ENCODE measurements at places on chromosomes 3 and 15.

- H3K4me3 ChIP-seq, result no peak overlapping the region
- DNase-seq, result no peak
- H3K27ac ChIP-seq, result no peak overlapping the region
- H3K27me3 ChIP-seq, result no peaks in the 10 kb centered on the region
- H3K4me1 ChIP-seq, result no peaks in the 10 kb centered on the region
Observed at GRCh38 chr3:171566803-171567422, 106.7 kb upstream of the TNIK start.

DNA sequence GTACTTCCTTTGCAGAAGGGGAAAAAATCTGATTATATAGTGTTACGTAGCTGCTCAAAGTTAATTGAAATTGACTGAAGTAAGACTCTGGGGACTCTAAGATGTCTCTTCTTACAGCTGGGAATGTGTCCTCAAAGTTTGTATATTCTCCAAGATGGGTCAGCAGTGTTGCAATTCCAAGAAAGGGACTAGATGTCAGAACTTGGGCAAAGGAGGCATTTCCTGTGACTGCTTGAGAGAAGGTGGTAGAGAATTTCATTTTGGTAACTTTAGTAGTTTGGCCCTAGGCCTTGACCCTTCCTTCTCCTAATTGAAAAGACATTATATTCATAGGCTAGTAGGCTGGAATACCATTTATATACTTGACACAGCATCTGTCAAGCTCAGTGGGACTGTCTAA is 33.9 kb downstream of the PTPRG start:
- H3K36me3 ChIP-seq, result no peaks in the 10 kb centered on the region
- H3K4me1 ChIP-seq, result no peaks in the 10 kb centered on the region
- no peak for DNase-seq
- H3K27me3 ChIP-seq, result no peaks in the 10 kb centered on the region
- no peak overlapping the region for H3K27ac ChIP-seq
- H3K4me3 ChIP-seq, result no peak overlapping the region

GRCh38 chr3:128112357-128112968 is 11.1 kb downstream of the RUVBL1 start:
- H3K36me3 ChIP-seq, result no peaks in the 10 kb centered on the region
- no peaks in the 10 kb centered on the region for H3K27me3 ChIP-seq
- no peak overlapping the region for H3K4me3 ChIP-seq

- no peak for DNase-seq
- H3K27me3 ChIP-seq, result no peaks in the 10 kb centered on the region
- H3K4me1 ChIP-seq, result peaks cover 16% of the 10 kb centered on the region
- H3K4me3 ChIP-seq, result no peak overlapping the region
Observed at GRCh38 chr3:73499787-73500186, 125.0 kb downstream of the PDZRN3 start.

- no peaks in the 10 kb centered on the region for H3K36me3 ChIP-seq
- no peak overlapping the region for H3K27ac ChIP-seq
- no peaks in the 10 kb centered on the region for H3K4me1 ChIP-seq
- H3K27me3 ChIP-seq, result no peaks in the 10 kb centered on the region
- no peak overlapping the region for H3K4me3 ChIP-seq
- no peak for DNase-seq
Observed at GRCh38 chr3:8451696-8452095, 49.9 kb upstream of the LMCD1 start.

DNA sequence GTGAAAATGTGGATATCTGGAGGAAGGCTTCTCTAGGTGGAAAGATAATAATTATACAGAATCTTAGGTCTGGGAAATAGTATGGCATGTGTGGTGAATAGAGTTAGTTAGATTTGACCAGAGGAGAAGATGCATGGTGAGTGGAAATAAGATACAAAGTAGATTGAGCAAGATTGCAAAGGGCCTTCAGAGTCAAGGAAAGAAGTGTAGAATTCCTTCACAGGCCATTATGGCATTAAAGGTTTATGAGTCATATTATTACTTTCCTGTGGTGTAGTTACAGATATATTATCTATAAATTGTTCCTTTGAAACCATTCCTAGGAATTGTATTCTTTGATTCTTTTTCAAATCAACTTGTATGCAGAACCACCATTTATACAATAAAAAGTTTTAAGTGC is 660.3 kb downstream of the SI start:
- no peaks in the 10 kb centered on the region for H3K36me3 ChIP-seq
- H3K4me1 ChIP-seq, result peaks cover 3% of the 10 kb centered on the region
- no peak overlapping the region for H3K4me3 ChIP-seq

GRCh38 chr3:185313693-185314246 is 49.2 kb upstream of the MAP3K13 start:
- H3K4me1 ChIP-seq, result peaks cover 8% of the 10 kb centered on the region
- H3K36me3 ChIP-seq, result no peaks in the 10 kb centered on the region
- H3K4me3 ChIP-seq, result no peak overlapping the region
- H3K27me3 ChIP-seq, result no peaks in the 10 kb centered on the region
- DNase-seq, result no peak
- H3K27ac ChIP-seq, result no peak overlapping the region

DNA sequence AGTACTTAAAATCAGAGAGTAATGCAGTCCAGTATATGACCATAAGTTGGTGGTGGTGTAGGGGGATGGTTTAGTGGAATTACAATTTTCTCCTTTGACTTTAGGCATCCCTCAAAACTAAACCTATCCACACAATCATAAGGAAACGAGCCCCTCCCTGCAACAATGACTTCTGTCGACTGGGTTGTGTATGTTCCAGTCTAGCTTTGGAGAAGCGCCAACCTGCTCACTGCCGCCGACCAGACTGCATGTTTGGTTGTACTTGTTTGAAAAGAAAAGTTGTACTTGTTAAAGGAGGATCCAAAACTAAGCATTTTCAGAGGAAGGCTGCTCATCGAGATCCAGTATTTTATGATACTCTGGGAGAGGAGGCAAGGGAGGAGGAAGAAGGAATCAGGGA is 52.8 kb downstream of the MGA start:
- peak overlapping the region; percentile 5 for H3K27ac ChIP-seq
- H3K27me3 ChIP-seq, result no peaks in the 10 kb centered on the region
- peak; percentile 24 for DNase-seq
- H3K36me3 ChIP-seq, result no peaks in the 10 kb centered on the region
- peaks cover 6% of the 10 kb centered on the region for H3K4me1 ChIP-seq

- H3K27me3 ChIP-seq, result no peaks in the 10 kb centered on the region
- H3K36me3 ChIP-seq, result no peaks in the 10 kb centered on the region
- DNase-seq, result no peak
- H3K4me3 ChIP-seq, result no peak overlapping the region
- H3K27ac ChIP-seq, result no peak overlapping the region
Observed at GRCh38 chr3:57283334-57283733, 9.2 kb downstream of the ASB14 start.

DNA sequence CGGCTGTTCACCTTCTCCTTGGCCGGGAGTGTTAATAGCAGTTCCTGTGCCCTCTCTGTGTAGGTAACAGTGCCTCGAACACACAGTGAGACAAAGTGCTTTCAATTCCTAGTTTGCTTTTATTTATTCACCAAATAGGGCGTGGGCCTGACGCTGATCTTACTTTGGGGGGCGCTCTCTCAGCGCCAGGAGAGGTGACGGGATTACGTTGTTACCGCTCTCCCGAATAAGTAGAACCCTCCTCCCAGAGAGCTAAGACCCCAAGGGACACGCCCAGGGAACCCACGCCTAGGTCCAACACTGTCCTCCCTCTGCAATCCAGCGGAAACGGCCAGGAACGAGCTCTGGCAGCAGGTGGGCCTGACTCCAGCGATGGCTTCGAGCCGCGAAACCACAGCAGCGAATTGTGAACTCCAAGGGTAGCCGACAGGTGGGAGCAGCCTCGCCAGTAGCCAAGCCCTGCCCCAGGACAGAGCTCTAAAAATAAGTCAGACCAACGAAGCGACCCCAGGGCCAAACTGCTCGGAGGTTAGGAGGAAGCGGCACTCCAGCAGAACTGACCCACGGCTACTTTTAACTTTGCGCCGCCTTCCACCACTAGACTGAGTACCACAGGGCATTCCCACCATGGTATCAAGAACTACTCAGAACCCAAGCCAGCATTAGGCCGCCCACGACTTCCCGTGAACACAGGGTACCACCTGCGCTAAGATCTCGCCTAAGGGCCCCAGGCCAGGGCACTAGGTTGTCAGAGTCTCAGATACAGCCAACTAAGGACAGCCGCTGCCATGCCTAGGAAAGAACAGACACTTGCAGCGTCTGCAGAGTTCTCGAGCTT is 1.6 kb upstream of the SIN3A start:
- DNase-seq, result peak; percentile 54
- no peaks in the 10 kb centered on the region for H3K36me3 ChIP-seq

DNA sequence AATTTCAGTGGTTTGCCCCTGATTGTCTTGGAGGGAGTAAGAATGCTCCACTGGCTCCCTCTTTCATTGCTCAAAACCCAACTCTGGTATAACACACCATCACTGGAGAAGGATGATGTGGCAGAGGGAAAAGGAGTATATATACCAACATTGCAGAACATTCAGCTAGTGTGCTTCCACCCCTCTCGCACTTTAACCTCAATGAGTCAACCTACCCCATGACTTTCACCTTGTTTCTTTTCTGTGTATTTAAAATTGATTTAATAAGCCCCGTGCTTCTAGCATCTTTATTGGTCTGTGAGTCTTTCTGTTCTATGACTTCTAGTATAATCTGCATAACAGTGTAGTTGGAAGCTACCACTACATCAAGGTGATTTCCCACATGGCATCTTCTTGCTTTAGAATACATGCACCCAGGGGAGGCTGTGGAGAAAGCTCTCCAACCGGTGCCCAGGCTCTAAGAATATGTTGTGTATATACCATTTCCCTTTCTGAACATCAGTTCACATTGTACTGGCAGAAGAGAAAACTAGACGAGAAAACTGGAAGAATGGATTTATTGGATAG is 595.1 kb upstream of the TGFBR2 start:
- no peak for DNase-seq
- H3K27ac ChIP-seq, result no peak overlapping the region
- H3K27me3 ChIP-seq, result no peaks in the 10 kb centered on the region
- no peak overlapping the region for H3K4me3 ChIP-seq
- no peaks in the 10 kb centered on the region for H3K36me3 ChIP-seq

DNA sequence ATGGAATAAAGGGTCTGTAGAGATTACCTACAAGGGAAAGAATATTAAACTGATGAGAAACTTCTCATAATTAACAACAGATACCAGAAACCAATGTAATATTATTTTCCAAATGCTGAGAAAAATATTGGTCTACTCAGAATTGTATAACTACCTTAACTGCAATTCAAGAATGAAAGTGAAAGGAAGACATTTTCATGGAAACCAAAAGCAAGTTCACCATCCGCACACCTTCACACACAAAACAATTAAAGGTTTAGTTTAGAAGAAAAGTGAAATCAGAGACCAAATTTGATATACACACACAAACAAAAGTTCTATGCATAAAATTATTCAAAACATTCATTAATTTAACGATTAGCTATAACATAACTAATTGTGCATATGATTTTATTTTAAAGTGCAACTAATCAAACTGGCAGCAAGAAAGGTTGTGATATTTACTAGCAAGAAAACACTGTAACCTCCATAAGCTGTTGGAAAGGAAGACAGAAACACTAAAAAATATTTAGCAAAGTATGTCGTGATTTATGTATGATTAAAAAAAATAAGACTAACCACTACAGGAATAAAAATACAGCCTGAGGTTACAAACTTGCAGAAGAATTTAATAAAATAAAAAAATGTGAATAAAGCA is 395.5 kb downstream of the FGF12 start:
- no peaks in the 10 kb centered on the region for H3K36me3 ChIP-seq
- H3K4me3 ChIP-seq, result no peak overlapping the region
- no peaks in the 10 kb centered on the region for H3K4me1 ChIP-seq
- DNase-seq, result no peak
- no peaks in the 10 kb centered on the region for H3K27me3 ChIP-seq

DNA sequence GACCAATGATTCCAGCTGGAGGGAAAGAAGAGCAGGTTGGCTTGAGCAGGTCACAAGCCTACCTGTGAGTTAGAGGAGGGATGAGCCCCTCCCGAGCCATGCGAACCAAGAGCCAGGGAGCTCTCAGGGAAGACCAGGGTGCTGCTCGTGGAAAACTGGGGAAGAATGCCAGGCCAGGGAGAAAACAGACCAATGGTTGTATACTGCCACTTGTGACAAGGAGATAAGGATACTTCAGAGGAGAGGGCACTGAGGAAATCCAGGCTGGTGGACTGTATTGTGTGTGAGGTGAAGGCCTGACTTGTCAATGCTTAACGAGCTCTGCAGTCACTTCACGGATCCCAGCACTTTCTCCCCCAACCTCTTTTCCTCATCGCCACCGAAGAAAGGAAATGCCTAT is 177.7 kb downstream of the SSR3 start:
- H3K27ac ChIP-seq, result no peak overlapping the region
- H3K27me3 ChIP-seq, result no peaks in the 10 kb centered on the region
- H3K4me1 ChIP-seq, result no peaks in the 10 kb centered on the region
- DNase-seq, result no peak
- no peak overlapping the region for H3K4me3 ChIP-seq

- no peak overlapping the region for H3K27ac ChIP-seq
- peak; percentile 38 for DNase-seq
- no peaks in the 10 kb centered on the region for H3K4me1 ChIP-seq
- H3K4me3 ChIP-seq, result no peak overlapping the region
Observed at GRCh38 chr15:43941555-43941954, 114.8 kb downstream of the WDR76 start.

DNA sequence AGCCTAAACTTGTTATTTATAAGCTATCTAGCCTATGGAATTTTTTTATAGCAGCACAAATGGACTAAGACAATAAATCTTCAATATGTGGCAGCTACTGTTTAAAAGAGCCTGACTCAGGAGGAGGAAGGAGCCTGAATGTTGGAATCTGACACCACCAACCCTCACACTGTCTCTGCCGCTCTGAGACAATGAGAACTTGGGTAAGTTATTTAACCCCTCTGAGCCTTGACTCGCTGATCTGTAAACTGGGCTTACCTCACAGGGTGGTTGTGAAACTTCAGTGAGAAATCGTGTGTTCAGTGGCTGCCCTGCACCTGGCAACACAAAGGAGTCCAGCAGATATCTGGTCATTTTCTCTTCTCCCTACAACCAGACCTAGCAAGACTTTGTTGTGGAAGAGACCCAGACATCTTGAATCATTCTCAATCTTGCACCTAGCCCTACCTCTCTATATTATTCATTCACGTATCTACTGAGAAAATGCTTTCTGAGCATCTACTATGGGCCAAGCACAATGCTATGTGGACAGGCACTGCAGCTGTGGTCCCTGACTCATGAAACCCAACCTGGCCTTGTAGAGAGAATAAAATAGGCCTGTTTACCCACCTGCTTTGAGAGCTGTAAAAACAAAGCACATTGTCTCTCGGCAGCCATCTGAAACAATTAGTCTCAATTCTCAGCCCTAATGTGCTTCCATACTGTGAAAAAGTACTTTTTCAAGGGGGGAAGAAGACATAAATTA is 81.9 kb upstream of the SLC25A36 start:
- H3K27me3 ChIP-seq, result no peaks in the 10 kb centered on the region
- no peak overlapping the region for H3K4me3 ChIP-seq
- H3K36me3 ChIP-seq, result no peaks in the 10 kb centered on the region
- no peaks in the 10 kb centered on the region for H3K4me1 ChIP-seq
- no peak overlapping the region for H3K27ac ChIP-seq

Data from transverse colon (tissue), 4 donors.